Colonic mucosa (tissue), 4 donors: ENCODE measurements at places on chromosomes 1 and 21. TPM values are rescaled to one million over a fixed set of nuclear protein-coding genes. Genes with fewer than 3 reads are reported as not detected.
A peak's percentile ranks its signal among the peaks of the same experiment; 100 is the strongest.

The NECTIN4 gene
- total RNA-seq, result 4.6 TPM

DNA sequence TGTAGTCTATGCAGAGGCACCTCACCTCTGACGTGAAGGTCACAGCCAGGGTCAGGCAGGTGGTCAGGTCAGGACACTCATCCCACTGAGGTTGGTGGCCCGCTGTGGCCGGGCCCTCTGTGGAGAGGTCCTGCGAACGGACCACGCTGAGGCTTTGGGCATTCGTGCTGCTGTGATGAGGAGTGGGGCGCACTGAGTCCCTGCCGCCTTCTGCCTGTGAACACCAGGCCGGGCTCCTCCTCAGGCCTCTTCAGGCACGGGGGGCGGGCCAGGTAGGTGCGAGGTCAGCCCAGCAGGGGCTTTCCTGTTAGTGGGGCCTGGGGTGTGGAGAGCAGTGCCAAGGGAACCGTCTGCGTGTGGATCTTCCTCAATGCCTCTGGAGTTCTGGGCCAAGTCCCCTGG lies 39.0 kb downstream of the COQ8A start:
- no peak overlapping the region for H3K4me3 ChIP-seq
- no peaks in the 10 kb centered on the region for H3K4me1 ChIP-seq
- DNase-seq, result no peak
- H3K36me3 ChIP-seq, result no peaks in the 10 kb centered on the region
- no peaks in the 10 kb centered on the region for H3K27me3 ChIP-seq

The KRTAP6-2 gene
- total RNA-seq, result not detected

The GSTM4 gene
- 77.4 TPM for total RNA-seq

- no peaks in the 10 kb centered on the region for H3K36me3 ChIP-seq
- H3K27ac ChIP-seq, result no peak overlapping the region
- no peaks in the 10 kb centered on the region for H3K27me3 ChIP-seq
- DNase-seq, result peak; percentile 14
These were observed 8.6 kb downstream of the COL6A1 start for GRCh38 chr21:45990049-45990711.
